ENCODE measurements at places on chromosomes 11 and 22. TPM values are rescaled to one million over a fixed set of nuclear protein-coding genes. Genes with fewer than 3 reads are reported as not detected.

- no peak for DNase-seq
These were observed 70.8 kb upstream of the GNAZ start for GRCh38 chr22:22999523-22999922.

- no peak for DNase-seq
These were observed 5.9 kb downstream of the CHKA start for GRCh38 chr11:68115285-68115684.

DNA sequence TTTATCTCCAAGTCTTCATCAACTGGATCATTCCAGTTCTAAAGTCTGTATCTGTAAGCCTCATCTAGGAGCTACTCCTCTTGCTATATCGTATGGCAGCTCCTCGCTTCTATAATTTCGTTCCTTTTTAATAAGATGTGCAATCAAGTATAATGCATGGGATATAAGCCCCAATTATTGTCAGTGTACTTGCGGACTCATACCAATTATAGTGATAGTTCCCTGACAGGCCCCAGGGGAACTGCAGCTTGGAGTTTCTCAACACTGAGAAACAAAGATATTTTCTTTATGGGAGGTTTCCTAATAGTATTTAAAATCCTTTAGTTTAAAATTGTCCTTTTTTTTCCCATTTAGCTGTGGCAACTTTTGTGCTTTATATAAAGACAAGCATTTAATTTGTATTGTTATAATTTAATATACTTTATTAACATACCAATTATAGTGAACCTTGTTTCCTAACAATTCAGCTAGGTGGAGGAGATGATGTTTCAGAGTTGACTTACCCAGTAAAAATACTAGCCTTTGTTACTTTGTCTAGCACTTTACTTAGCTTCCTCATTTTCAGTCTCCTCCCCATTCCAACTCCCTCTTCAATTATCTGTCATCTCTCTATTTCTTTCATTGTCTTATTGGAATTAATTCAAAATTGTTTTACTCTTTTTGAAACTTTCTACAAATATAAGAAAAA is 25.3 kb upstream of the DDX17 start:
- DNase-seq, result no peak

CCDC15 gene
- total RNA-seq, result 2.5 TPM

- DNase-seq, result no peak
These were observed 88.6 kb upstream of the B3GAT1 start for GRCh38 chr11:134500621-134501020.

GRCh38 chr22:20126284-20127029 is 5.1 kb upstream of the ZDHHC8 start:
- no peak for DNase-seq

- no peak for DNase-seq
These were observed 42.5 kb upstream of the CEP126 start for GRCh38 chr11:101872171-101872882.

DNA sequence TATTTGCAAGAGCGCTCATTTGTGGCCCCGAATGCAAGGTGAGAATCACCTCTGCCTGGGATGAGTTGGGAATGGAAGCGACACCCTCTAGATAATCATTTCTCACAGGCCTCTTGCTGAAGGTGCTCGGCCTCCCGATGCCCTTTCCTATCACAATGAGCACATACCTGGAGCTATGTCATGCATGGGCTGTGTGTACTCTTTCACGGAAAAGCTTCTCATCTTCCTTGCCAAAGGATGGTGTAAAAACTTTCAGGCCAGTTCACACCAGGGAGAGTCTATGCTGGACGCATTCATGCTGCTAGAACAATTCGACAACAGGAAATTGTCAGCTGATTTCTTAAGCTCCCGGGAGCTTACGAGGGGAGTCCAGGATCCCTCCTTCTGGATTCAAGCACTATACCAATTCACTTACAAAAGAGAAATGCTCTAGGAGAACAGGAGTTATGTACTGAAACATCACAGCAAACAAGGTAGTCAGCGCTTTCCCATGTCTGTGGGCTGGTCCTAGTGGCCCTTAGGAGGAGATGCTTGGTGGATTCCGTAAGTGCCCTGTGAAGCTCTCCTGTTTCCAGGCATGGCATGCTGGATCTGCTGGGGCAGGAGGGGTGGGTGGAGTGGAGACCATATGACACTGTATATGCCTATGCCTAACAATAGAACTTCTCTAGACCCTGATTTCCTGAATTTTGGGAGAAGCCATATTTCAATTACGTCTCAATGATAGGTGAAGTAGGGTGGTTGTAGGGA is 53.1 kb upstream of the B3GAT1 start:
- DNase-seq, result no peak

- no peak for DNase-seq
These were observed 78.5 kb downstream of the PLEKHA7 start for GRCh38 chr11:16935518-16936302.

DNA sequence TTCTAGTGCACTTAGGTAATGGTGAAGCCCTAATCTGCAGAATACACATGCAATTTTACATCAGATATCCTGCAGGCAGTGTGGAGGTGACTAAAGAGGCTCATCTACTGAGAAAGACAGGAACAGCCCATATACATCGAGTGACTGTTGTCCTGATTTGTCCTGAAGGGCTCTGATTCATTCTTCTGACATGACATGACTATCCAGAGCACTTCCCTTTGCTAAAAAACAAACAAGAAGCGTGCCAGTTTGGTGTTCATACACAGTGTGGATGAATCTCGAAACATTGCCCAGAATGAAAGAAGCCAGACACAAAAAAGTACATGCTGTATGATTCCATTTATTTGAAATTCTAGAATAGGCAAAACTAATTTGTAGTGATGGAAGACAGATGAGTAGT is 48.0 kb upstream of the AMPD3 start:
- no peak for DNase-seq

DNA sequence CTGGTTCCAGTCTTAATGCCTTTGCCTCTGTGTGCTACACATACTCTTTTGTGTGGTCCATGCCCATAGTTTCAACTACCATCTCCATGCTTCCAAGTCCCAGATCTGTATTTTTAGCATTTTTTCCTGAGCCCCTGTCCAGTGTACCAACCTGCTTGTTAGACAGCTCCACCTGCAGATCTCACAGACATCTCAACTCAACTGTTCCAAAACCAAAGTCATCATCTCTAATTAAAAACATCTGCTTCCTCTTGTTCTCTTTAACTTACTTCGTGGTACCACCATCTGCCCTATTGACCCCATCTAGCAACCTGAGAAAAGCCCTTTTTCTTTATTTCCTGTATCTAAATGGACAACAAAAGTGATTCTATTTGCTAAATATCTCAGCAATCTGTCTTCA is 8.6 kb upstream of the KMT2A start:
- DNase-seq, result no peak

- no peak for DNase-seq
These were observed 23.4 kb downstream of the GTPBP1 start for GRCh38 chr22:38728871-38729796.

- no peak for DNase-seq
These were observed 21.2 kb downstream of the FZD4 start for GRCh38 chr11:86933891-86934581.

GRCh38 chr11:130151196-130151595 is 8.4 kb upstream of the ST14 start:
- no peak for DNase-seq

GRCh38 chr22:47112994-47113852 is 350.8 kb downstream of the TBC1D22A start:
- no peak for DNase-seq

AP1B1 gene
- 38.9 TPM for total RNA-seq

DNA sequence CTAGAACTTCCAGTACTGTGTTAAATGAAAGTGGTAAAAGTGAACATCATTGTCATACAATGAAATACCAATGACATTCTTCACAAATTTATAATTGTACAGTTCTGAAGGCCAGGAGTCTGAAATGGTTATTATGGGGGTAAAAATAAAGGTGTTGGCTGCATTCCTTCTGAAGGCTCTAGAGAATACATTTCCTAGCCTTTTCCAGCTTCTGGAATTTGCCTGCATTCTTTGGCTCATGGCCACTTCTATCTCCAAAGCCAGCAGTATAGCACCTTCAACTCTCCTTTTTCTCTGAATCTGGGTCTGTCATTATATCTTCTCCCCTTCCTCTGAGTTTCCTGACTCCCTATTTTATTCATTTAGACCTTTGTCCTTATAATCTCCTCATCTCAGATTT is 1232.7 kb upstream of the TENM4 start:
- no peak for DNase-seq

OR8D4 gene
- total RNA-seq, result not detected

OR1S2 gene
- total RNA-seq, result not detected

GRCh38 chr22:20175597-20175900 is 24.7 kb upstream of the CCDC188 start:
- no peak for DNase-seq

NNMT gene
- not detected for total RNA-seq

CALCA gene
- not detected for total RNA-seq

HTR3B gene
- not detected for total RNA-seq

GAL3ST3 gene
- total RNA-seq, result not detected

DNA sequence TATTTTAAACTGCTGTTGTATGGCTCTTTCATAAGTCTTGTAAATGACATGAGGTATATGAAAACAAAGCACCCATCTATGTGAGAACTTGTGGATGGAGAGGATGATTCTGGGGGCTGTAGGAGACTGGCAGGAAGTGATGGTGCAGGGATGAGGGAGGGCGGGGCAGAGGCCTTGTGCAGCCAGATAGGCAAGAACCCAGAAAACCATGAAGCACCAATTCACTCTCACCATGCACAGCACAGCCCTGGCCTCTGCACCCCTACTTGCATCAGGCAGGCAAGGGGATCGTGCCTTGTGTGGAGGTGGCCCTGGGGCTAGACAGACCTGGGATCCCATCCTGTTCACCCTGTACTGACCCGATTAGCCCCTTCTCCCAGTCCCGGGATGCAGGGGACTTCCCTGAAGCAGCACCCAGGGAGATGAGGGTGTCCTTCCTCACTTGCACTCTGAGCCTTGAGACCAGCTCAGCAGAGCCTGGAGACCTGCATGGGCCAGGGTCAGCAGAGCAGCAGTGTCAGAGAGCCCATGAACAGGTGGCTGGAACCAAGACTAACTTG is 85.5 kb downstream of the MORC2 start:
- DNase-seq, result no peak

OR51B4 gene
- not detected for total RNA-seq

DNA sequence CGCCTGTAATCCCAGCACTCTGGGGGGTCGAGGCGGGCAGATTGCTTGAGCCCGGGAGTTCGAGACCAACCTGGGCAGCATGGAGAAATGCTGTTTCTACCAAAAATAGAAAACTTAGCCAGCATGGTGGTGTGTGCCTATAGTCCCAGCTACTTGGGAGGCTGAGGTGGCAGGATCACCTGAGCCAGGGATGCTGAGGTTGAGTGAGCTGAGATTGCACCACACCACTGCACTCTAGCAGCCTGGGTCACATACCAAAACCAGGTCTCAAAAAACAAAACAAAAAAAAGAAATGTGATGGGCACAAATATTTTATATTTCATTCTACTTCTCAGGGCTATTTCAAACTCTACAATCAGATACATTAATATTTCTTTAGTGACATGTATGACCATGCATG is 25.7 kb downstream of the TTC17 start:
- DNase-seq, result no peak

- no peak for DNase-seq
These were observed 14.2 kb downstream of the GATD1 start for GRCh38 chr11:763073-763463.

- DNase-seq, result no peak
These were observed 2.9 kb downstream of the TUB start for GRCh38 chr11:8083871-8084281.

GRCh38 chr11:23893126-23893525 is 603.7 kb upstream of the LUZP2 start:
- no peak for DNase-seq

GRCh38 chr11:98456308-98456680 is 564.5 kb upstream of the CNTN5 start:
- DNase-seq, result no peak

- peak; percentile 76 for DNase-seq
These were observed at the start of gene RAC2 for GRCh38 chr22:37244114-37244921. RAC2 (minus strand) TSS chr22:37244269; CDS start chr22:37244148, 121 bp downstream.

CCDC87 gene
- 1.0 TPM for total RNA-seq

MISFA gene
- total RNA-seq, result 2.2 TPM

GRCh38 chr22:46617207-46617985 is 2.8 kb upstream of the GRAMD4 start:
- no peak for DNase-seq

OR51B2 gene
- not detected for total RNA-seq

DNA sequence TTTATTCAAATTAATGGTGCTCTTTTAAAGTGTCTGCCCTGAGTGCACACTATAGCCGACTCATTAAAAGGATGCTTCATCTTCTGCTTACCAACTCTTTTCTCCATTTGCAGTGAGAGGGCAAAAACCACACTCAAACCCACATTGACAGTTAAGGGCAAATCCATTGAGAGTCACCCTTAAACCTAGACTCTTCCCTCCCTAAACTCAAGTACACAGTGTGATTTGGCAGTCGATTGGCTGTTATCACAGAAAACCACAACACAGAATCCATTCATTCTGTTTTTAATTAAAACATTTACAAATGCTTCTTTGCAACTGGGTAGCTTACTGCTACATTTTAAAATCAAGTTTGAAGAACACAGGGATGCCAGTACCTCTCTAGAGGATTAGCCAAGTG is 120.0 kb downstream of the CADM1 start:
- no peak for DNase-seq

- no peak for DNase-seq
These were observed 43.6 kb downstream of the PPARA start for GRCh38 chr22:46193898-46194310.

SAA1 gene
- not detected for total RNA-seq

CRYBA4 gene
- not detected for total RNA-seq

DNA sequence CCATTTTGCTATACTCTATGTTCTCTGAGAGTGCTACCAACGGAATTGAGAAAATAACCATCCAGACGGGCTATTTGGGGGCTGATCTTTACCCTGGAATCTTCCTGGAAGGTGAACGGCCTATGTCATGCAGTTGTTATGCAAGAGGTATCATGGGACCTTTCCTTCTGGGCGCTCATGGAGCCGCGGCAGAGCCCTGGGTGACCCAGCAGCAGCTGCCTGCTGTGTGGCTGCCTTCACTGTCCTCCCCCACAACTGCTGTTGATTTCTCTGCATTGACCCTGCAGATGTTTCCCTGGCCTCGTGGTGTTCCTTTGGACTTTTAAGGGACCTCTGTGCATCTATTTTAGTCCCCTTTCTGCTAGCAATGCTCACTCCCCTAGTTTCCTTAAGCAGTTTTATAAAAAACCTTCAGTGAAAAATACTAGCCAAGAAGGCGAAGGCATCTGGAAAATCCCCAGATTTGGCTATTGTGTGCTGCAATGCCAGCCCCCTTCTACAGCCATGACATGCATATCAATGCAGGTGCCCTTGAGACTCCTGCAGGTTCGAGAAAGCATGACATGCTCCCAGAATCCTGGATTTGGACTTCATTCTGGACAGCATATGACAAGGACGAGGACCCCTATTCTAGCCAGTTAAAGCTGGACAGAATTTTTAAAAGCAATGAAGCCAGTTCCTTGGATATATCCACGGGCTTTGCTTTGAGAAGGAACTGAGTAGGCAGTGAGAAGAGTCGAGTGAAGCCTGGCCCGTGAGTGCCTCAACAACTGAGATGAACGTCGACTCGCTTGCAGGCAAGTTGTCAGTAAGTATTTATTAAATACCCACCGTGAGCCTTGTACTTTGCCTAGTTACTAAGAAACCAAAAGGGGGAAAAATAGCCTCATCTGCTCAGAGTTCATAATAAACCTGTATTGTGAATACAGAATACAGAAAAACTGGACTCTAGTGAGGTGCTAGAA is at the start of gene SLC25A18:
TSS of gene SLC25A18 (plus strand) at position 593 of the 965 bp plus-strand sequence. CDS start 16,447 bp downstream, outside the sequence.
- DNase-seq, result no peak

GRCh38 chr11:106523921-106524320 is 446.5 kb downstream of the AASDHPPT start:
- no peak for DNase-seq

- no peak for DNase-seq
These were observed 88.4 kb upstream of the SLC22A12 start for GRCh38 chr11:64502634-64503033.

BAIAP2L2 gene
- 0.91 TPM for total RNA-seq

Data from naive thymus-derived CD4-positive, alpha-beta T cell (primary cell).